Activated naive CD4-positive, alpha-beta T cell treated with anti-CD3 and anti-CD28 coated beads, Interleukin-2, amount 10 ng/mL, durations not matched to agents 7 days and 5 days (primary cell): ENCODE measurements at places on chromosomes 11 and 22.

DNA sequence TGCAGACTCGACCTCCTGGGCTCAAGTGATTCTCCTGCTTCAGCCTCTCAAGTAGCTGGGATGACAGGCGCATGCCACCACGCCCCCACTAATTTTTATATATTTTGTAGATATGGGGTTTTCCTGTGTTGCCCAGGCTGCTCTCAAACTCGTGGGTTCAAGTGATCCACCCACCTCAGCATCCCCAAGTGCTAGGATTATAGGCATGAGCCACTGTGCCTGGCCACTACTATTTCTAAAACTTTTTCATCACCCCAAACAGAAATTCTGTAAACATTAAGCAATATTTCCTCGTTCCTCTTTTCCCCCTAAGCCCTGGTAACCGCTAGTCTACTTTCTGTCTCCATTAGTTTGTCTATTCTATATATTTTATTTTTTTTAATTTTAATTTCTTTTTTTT lies 9.0 kb upstream of the ATG16L2 start:
- H3K27me3 ChIP-seq, result no peaks in the 10 kb centered on the region
- no peak for DNase-seq
- peaks cover 17% of the 10 kb centered on the region for H3K36me3 ChIP-seq

DNA sequence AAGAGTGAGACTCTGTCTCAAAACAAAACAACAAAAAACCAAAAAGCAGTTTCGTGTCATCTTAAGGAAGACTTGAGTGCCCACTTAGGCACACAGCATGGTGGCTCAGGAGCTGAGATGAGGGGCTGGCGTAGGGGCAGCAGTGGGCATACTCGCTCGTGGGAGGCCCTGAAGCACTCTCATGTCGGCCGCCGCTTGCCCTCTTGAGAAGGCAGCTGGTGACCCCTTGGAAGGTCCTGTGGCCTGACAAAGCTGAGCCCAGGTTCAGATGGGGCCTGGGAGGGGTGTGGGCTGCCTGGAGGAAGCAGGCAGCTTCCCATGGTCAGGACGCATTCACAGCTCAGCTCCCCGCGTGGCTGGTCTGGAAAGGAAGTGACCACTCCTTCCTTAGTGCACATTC lies 15.0 kb downstream of the MUC5B start:
- no peak for DNase-seq
- H3K27me3 ChIP-seq, result no peaks in the 10 kb centered on the region
- H3K4me3 ChIP-seq, result no peak overlapping the region
- H3K27ac ChIP-seq, result no peak overlapping the region
- no peaks in the 10 kb centered on the region for H3K36me3 ChIP-seq

GRCh38 chr11:100472727-100473389 lies 214.2 kb upstream of the ARHGAP42 start:
- no peaks in the 10 kb centered on the region for H3K4me1 ChIP-seq
- no peak overlapping the region for H3K27ac ChIP-seq
- H3K36me3 ChIP-seq, result no peaks in the 10 kb centered on the region
- no peak overlapping the region for H3K4me3 ChIP-seq

- H3K36me3 ChIP-seq, result peaks cover 19% of the 10 kb centered on the region
- H3K27me3 ChIP-seq, result peaks cover 25% of the 10 kb centered on the region
- H3K27ac ChIP-seq, result peak overlapping the region; percentile 82
- DNase-seq, result peak; percentile 26
These were observed 860 bp downstream of the TMEM184B start for GRCh38 chr22:38271927-38272372.

GRCh38 chr11:134069426-134070341 lies 812 bp downstream of the JAM3 start:
- peaks cover 2% of the 10 kb centered on the region for H3K36me3 ChIP-seq
- peaks cover 14% of the 10 kb centered on the region for H3K4me1 ChIP-seq
- peak overlapping the region; percentile 53 for H3K4me3 ChIP-seq
- H3K27me3 ChIP-seq, result peaks cover 76% of the 10 kb centered on the region
- no peak for DNase-seq
- no peak overlapping the region for H3K27ac ChIP-seq

DNA sequence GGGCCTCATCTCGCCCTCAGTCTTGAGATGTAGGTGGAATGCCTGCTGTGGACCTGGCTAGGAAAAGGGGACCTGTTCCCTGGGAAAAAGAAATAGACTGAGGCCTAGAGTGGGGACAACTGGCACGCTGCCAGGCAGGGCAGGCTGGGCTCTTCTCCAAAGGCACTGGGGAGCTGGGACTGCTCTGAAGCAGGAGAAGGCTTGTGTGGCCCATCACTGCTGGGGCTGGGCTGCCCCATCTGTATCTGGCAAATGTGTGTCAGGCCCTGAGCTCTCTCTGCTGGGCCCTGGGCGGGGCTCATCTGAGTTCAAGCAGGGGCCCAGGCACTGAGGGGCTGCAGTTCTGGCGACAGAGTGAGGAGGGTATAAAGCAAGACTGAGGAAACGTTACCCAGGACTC lies 32.9 kb downstream of the ARVCF start:
- peaks cover 30% of the 10 kb centered on the region for H3K27me3 ChIP-seq
- peaks cover 2% of the 10 kb centered on the region for H3K4me1 ChIP-seq
- DNase-seq, result no peak
- H3K36me3 ChIP-seq, result no peaks in the 10 kb centered on the region
- H3K27ac ChIP-seq, result no peak overlapping the region

- H3K27me3 ChIP-seq, result no peaks in the 10 kb centered on the region
- H3K4me3 ChIP-seq, result no peak overlapping the region
- peaks cover 3% of the 10 kb centered on the region for H3K4me1 ChIP-seq
These were observed 494.8 kb downstream of the MN1 start for GRCh38 chr22:27306771-27307170.

GRCh38 chr11:61690706-61691379 lies 10.7 kb downstream of the DAGLA start:
- H3K4me3 ChIP-seq, result no peak overlapping the region
- H3K27me3 ChIP-seq, result peaks cover 71% of the 10 kb centered on the region
- no peak for DNase-seq
- H3K36me3 ChIP-seq, result no peaks in the 10 kb centered on the region
- H3K27ac ChIP-seq, result no peak overlapping the region

GRCh38 chr11:7869467-7869866 lies 61.6 kb downstream of the OR10A6 start:
- H3K27me3 ChIP-seq, result no peaks in the 10 kb centered on the region
- no peaks in the 10 kb centered on the region for H3K36me3 ChIP-seq
- no peak overlapping the region for H3K27ac ChIP-seq
- DNase-seq, result no peak
- H3K4me3 ChIP-seq, result no peak overlapping the region
- no peaks in the 10 kb centered on the region for H3K4me1 ChIP-seq

DNA sequence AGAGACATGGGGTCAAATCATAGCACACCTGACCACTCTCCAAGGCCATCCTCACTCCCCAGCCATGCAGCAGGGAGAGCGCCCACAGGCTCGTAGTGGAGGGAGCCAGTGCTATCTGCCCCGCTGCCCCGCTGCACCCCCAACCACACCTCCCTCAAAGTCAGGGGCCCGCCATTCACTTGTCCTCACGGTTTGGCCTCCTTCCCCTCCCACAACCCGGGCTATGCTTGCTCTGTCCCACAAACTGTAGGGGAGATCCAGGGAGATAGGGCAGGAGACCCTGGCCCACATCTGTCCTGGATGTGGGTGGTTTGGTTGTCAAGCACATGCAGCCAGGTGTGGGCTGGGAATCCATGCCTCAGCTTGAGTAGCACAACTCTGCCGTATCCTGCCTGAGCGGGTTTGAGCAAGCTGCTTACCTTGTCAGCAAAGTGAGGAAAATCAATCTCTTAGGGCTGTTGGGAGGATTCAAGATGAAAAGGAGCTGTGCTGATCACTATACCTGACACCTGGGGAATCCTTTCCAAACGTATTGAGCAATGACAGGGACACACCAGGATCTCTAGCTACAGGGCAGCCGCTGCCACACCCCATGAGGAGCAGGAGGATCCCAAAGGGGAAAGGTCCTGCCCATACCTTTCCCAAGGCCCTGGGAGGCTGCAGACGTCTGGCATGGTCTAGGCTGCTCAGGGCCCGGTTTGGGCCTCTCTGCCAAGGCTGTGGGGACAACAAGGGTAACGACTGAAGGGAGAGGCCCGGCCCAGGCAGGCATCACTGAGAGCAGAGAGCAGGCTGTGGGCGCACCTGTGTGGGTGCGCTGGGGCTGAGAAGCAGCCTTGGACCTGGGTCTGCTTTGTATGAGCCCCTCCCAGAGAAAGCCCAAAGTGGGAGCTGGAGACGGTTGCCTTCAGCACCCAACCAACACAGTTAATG lies 23.3 kb downstream of the KCNJ5 start:
- no peak overlapping the region for H3K27ac ChIP-seq
- no peaks in the 10 kb centered on the region for H3K4me1 ChIP-seq
- H3K4me3 ChIP-seq, result no peak overlapping the region
- peaks cover 51% of the 10 kb centered on the region for H3K27me3 ChIP-seq
- DNase-seq, result no peak
- no peaks in the 10 kb centered on the region for H3K36me3 ChIP-seq

- no peaks in the 10 kb centered on the region for H3K36me3 ChIP-seq
- peaks cover 4% of the 10 kb centered on the region for H3K27me3 ChIP-seq
- H3K4me3 ChIP-seq, result no peak overlapping the region
- H3K4me1 ChIP-seq, result no peaks in the 10 kb centered on the region
- no peak overlapping the region for H3K27ac ChIP-seq
These were observed 22.9 kb upstream of the CARD18 start for GRCh38 chr11:105162506-105162905.

GRCh38 chr11:111459506-111460270 lies 52.5 kb downstream of the BTG4 start:
- no peak for DNase-seq
- H3K4me3 ChIP-seq, result no peak overlapping the region
- H3K4me1 ChIP-seq, result no peaks in the 10 kb centered on the region
- H3K27me3 ChIP-seq, result peaks cover 34% of the 10 kb centered on the region
- no peak overlapping the region for H3K27ac ChIP-seq

DNA sequence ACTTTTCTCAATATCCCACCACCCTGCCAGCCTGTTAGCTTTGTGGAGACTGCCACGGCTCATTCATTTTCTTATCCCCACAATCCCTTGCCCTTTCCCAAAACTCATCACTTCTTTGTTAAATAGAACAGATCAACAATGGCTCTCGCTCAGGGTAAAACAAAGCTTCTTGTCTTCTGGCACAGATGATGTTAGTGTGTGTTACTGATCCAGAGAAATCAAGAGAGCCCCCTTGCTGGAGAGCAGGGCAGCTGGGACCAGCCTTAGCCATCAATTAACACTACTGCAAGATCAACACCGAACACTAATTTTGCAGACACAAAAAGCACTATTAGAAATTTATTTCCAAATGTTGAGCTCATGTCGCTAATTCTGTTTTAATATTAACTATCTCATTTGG lies 420.9 kb downstream of the TENM4 start:
- no peak overlapping the region for H3K4me3 ChIP-seq
- H3K4me1 ChIP-seq, result no peaks in the 10 kb centered on the region
- H3K36me3 ChIP-seq, result no peaks in the 10 kb centered on the region
- DNase-seq, result no peak

- peak overlapping the region; percentile 84 for H3K27ac ChIP-seq
These were observed 55.8 kb upstream of the RRAS2 start for GRCh38 chr11:14414470-14415461.

DNA sequence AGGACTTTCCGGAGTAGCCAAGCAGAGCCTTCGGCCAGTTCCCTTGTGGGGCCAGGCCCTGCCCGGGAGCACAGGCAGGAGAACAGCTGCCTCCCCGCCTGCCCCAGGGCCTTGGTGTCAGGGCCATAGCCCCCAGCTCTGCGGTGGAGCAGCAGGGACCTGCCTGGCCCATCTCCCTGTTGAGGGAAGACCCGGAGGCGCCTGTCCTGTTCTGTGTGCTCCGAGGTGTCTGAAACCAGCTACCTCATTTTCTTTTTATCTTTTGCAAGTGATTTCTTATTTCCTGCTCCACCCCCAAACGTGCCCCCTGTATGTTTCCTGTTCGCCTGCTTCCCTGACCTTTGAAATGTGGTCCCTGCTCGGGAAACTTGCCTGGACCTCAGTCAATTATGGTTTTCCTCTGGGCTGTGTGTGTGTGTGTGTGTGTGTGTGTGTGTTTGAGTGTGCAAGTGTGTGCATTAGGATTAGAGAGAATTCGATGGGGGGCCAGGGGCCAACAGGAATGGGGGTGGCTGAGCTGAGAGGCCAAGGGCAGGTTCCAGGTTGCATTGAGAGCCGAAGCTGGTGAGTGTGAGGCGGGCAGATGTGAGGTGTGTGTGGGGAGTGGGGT lies 19.1 kb downstream of the LRP5 start:
- peak; percentile 55 for DNase-seq
- H3K36me3 ChIP-seq, result peaks cover 12% of the 10 kb centered on the region
- H3K4me1 ChIP-seq, result peaks cover 91% of the 10 kb centered on the region
